ENCODE measurements at places on chromosomes 1 and 21. TPM values are rescaled to one million over a fixed set of nuclear protein-coding genes. Genes with fewer than 3 reads are reported as not detected.

The TPTE gene
- total RNA-seq, result not detected

The PHC2 gene
- total RNA-seq, result 96.6 TPM

DNA sequence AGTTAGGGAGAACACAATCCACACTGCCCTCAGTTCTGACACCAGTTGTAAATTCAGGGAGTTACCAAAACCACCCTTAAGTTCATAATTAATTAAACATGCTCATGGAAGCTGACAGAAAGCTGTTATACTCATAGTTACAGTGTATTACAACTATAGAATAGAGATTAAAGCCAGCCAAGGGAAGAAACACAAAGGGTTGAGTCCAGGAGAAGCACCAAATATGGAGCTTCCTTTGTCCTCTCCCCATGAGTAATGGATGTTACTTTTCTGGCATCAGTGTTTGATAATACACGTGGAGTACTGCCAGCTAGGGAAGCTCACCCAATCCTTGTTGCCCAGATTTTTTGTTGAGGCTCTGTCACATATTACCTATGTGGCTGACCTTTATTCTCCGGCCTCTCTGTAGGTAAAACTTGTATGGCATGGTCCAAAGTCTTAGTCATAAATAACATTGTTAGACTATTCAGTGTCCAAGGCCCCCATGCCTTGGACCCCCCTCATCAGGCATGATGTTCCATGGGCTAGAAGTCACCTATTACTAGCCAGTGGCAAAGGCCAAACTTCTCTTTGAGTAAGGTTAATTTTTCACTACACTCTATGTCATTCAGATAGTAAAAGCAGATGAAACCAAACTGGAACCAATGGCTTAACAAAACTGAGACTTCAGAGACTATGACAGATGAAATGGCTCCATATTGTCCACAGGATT, 175.7 kb downstream of the GPR52 start:
- DNase-seq, result no peak

The CELA3B gene
- total RNA-seq, result 1.8 TPM

DNA sequence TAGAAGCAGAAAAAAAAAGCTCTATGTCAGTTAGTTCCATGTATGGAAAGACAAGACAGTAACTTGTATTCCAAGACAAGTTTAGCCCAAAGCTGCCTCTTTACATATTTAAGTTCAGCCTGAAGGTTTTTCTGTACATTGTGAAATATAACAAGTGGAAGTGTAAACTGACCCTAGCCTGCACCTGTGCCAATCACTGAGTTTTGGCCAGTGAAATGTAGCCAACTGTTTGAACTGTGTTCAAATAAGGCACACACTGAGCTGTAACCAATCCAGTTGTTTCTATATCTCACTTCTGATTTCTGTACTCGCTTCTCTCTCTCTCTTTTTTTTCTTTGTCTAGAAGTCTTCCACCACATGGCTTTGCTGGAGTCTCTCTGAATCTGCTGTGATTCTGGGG, 1227.1 kb downstream of the NCAM2 start:
- DNase-seq, result no peak

The GPATCH4 gene
- total RNA-seq, result 24.0 TPM

DNA sequence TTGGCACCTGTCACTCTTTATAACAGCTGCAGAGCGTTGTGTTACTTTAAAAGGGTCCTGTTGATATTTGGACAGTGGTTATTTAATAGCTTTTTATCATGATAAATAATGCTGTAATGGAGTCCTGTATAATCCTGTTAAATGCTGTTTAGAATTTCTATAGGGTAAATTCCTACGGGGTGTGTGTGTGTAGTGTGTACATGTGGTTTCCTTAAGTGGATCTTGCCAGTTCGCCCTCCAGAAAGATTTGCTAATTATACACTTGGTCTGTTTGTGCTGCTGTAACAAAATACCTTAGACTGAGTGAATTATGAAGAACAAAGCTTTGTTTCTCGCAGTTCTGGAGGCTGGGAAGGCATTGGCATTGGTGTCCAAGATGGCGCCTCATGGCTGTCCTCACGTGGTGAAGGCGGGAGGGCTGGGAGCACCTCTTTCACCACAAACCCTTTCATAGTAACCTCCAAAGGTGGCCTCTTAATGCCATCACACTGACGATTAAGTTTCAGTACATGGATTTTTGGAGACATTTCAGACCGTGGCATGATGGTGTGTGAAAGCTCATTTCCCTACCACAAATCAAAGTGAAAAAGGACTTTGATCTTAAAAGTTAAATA, 11.2 kb downstream of the PRMT2 start:
- DNase-seq, result no peak

- DNase-seq, result no peak
Measured at GRCh38 chr1:197559244-197559643, 216.0 kb downstream of the DENND1B start.

DNA sequence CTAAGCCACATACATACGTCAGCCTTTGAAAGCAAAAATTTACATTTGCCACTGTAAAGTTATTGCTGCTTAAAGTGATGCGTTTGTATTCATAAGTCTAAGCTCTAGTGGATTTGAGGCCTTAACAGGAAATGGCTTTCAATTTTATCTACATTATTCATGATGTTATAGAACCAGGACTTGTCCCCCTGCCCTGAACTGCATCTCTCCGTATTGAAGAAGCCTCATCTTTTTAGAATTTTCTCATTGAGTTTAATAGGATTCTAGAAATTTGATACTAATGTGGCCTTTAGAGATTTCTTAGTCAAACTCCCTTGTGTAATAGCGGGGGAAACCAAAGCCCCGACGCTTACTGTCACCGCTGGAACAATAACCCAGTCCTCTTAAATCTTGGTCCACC, 9.9 kb downstream of the UTP25 start:
- DNase-seq, result no peak

- DNase-seq, result no peak
Measured at GRCh38 chr1:59487335-59488031, 190.6 kb downstream of the FGGY start.

The LCK gene
- 4.6 TPM for total RNA-seq

The INTS3 gene
- 76.7 TPM for total RNA-seq

DNA sequence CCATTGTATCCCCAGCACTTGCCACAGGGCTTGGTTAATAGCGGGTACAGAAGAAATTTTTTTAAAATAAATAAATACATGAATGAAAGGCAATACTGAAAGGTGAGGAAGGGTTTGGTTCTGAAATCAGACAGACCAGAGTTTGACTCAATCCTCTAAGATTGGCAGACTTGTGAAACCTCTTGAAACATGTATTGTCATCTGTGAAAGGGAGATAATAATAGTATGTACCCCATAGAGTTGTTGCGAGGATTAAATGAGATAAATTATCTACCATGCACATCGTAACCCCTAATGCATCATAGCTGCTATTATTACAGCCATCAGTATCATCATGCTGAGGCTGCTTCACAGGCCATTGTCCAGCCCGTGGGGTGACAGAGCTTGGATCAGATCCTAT, 41.4 kb downstream of the S1PR1 start:
- no peak for DNase-seq

- DNase-seq, result no peak
Measured at GRCh38 chr1:1039145-1039910, 19.4 kb downstream of the AGRN start.

DNA sequence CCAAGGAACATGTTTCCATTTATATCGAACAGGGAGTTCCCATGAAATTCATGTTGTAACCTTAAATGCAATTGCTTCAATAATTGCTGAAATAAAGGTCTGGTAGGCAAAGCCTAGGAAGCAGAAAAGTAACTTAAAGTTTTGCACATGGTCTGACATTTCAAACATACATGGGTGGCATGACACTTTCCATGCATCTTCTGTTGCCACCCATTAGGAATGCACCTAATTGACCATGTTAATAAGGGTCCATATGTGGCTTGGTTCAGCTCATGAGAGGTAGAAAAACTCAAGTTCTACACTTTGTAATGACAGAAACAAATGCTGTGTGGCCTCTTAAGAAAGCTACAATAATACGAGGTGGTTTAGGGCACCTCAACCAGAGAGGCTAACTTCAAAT, 72.0 kb upstream of the GORAB start:
- DNase-seq, result no peak

The TUFT1 gene
- 6.5 TPM for total RNA-seq

- no peak for DNase-seq
Measured at GRCh38 chr1:211247921-211248320, 11.2 kb upstream of the RCOR3 start.

DNA sequence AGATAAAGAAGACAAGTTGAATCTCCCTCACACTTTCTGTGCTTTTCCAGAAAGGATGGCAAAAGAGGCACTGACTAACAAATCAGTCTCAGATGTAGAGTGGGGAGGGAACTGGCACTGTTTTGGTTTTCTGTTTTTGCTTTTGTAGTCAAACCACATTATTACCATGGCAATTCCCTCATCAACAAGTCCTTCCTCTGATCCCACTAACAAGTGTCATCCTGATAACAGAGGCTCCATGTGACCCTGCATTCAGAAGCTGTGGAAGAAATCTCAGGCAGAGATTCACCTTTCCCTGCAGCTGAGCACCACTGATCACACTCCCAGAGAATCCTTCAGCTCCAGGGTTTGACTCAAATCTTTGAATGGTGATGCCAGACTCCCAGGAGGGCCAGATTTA, 203.4 kb downstream of the TNR start:
- no peak for DNase-seq

DNA sequence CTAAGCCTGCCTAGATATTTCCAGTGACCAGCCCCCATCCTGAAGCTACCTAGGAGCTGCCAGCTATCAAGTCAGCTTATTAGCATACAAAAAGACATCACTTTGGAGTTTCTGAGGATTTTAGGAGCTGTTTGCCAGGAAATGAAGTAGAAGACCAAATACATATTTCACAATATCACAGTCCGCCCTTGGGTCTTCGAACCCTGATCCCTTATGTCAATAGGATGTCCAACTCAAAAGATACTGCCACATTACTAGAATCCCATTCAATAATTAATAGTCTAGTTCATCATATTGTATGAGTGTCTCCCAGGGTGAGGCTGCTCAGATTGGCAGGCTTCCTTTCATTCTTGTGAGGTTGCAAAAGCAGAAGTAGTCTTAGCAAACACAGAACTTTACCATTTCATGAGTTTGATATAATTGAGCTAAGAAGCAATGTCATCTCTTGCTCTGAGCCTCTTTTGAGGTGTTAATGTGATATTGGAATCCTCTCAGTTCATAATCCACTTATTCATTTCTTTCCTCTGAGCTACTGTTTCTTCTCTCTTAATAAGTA, 13.6 kb downstream of the IPO9 start:
- DNase-seq, result no peak

DNA sequence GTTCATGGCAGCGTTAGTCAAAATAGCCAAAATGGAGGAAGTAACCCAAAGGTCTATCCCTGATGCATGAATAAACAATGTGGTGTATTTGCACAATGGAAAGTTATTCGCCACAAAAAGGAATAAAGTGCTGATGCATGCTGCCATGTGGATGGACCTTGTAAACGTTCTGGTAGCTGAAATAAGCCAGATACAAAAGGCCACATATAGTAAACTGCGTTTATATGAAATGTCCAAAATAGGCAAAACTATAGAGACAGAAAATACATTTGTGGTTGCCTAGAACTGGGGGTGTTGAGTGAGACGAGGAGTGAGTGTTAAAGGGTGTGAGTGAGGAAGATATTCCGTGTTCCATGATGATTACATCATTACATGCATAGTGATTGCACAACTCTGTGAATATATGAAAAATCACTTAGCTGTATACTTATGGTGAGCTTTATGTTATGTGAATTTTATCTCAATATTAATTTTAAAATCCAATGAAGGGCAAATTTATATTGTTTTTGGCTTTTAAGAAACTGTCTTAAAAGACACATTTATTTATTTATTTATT, 321.3 kb downstream of the KIF26B start:
- no peak for DNase-seq
